ENCODE measurements at places on chromosomes 11 and 22.

GRCh38 chr11:104916442-104916841, 18.2 kb upstream of the CASP12 start:
- no peak for DNase-seq

- no peak for DNase-seq
These were observed 3.1 kb downstream of the AP1B1 start for GRCh38 chr22:29385151-29385704.

- no peak for DNase-seq
These were observed 15.2 kb upstream of the SERPIND1 start for GRCh38 chr22:20758688-20759087.

DNA sequence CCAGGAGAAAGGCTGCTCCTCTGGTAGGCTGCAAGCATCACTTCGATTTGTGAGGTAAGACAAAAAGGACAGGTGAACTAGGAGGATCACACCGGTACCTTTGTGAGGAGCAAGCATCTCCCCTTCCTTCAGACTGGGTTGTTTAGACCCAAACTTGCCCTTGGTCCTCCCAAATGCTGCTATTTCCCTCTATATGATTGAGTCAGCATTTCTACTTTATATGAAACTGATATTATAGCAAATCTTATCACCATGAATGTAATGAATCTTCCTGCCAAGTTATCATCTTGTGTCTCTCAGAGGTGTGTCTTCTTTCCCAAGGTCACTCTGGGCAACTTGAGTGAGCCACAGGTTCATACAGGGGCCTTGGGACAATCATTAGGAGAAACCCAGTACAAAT, 61.0 kb downstream of the KIRREL3 start:
- no peak for DNase-seq

- no peak for DNase-seq
These were observed at the start of gene KLHDC7B for GRCh38 chr22:50545522-50546325. Gene KLHDC7B (plus strand): TSS chr22:50545899. CDS start chr22:50546244, 345 bp downstream.

- no peak for DNase-seq
These were observed 6.3 kb downstream of the FXYD2 start for GRCh38 chr11:117818041-117818873.

DNA sequence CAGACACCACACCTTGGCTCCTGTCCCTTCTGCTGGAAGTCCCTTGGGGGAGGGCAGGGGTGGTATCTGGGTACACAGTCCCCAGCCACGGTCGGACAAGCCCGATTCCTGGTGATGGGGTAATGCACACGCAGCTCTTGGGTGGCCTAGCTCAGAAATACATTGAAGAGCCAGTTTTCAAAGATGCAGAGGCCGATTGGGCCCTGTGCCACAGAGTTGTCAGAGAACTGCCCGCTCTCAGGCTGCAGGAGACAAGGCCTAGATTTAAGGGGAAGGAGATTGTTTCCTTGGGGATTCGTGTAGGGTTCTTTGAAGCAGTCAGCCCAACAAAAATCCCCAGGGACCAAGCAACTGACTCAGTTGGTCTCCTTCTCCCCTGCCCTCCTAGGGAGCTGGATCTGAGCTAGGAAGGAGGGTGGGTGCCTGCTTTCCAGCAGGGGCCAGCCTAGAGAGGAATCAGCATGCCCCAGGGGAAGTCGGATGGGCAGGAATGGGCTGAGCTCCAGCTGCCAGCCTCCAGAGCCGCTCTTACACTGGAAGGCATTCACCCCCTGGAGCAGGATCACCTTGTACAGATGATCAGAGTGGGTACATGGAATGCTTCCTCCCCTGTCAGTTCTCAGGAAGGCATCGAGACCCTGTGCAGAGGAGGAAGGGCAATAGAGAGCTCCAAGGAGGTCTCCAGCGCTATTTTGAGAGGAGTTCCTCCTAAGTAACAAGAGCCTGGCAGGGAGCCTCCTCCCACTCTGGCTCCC, 3.3 kb upstream of the SCN4B start:
- DNase-seq, result no peak

DNA sequence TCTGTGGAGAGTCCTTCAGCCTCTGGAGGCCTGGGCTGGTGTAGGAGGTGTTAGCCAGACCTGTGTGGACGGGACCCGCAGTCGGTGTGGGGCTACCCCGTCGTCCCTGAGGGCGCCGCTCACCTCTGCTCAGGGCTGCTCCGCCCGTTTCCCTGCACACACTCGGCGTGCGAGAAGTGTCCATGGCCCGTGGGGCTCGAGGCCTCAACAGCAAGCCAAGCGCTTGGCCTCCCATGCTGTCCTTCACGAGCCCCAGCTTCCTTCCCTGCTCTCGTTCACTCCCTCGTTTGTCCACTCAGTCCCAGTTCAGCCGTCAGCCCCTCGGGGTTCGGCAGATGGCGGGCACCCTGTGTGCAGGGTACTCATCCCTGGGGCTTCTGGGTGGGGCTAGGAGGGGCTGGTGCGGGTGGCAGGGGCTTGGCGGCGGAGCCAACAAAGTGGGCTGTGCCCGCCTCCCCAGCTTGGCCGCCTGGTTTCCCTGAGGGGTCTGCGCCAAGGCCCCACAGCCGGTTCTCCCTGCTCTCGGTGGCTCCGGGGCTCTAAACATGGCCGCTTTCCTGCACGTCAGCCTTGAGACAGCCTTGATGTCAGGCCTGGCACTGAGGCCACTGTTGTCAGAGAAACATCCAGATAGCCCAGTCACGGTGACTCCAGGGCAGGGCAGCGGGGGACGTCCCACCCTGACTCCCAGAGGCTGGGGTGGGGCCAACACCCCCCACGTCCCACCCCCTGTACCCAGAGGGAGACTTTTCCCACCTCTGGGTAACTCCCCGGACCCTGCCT, 3.3 kb downstream of the MUC6 start:
- DNase-seq, result no peak

DNA sequence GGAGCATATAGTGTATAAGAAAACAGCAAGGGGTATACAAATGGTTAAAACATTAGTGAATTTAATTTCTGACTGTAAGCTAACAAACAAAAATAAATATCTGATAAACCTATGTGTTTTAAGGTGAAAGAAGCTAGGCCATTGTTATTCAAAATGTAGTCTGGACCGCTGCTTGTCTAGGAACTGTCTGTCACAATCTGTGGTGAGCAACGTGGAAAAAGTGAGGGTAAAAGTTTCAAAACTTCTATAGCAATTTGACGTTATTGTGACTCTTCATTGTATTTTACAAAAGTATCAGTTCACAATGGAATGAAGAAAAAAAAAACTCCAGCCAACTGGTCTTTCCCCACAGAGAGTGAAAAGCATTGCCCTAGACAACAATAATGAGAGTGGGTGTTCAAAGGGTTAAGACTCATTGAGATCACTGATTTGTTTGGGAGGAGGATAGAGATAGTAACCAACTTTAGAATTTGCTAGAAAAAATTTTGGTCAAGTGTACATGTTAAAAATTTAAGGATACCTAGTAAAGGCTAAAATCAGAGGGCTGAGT, 79.1 kb downstream of the UVRAG start:
- no peak for DNase-seq

DNA sequence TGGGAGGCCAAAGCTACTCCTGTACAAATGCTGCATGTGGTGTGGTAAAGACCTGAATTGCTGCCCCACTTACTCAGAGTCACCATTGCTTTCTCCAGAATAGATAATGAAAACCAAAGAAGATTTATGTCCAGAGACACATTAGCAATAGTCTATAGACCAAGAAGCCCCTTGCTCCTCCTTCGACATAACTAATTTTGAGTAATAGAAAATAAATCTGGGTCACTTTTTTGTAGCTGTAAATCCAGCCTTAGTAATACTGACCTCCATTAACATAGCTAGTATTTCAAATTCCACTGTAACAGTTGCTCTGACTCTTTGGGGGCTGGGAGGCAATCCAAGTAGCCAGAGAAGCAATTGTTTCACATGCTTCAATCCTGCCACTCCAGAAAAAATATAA, 145.9 kb downstream of the MAML2 start:
- DNase-seq, result no peak

GRCh38 chr11:118895093-118896039, 11.7 kb downstream of the CXCR5 start:
- DNase-seq, result peak; percentile 59

DNA sequence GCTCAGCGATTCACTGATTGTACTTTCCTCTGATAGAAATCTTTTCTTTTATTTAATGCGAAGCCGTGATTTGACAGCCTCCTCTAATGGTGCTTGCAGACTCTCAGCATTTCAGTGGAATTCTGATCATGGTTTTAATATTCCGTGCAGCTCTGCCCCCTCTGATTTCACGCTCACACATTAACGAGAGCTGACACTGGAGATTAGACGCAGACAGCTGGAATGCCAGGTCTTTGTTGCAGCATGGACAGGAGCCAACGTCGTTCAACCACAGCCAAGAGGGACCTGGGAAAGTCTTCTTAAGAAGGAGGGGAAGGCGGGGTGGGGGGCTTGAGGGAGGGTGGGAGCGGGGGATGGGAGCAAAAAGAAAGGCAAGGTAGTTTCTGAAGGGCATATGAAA, 186.4 kb downstream of the BLID start:
- DNase-seq, result no peak

- DNase-seq, result no peak
These were observed 5.1 kb upstream of the FBLN1 start for GRCh38 chr22:45497351-45498145.

GRCh38 chr22:32144496-32145274, 14.4 kb downstream of the C22orf42 start:
- DNase-seq, result no peak

DNA sequence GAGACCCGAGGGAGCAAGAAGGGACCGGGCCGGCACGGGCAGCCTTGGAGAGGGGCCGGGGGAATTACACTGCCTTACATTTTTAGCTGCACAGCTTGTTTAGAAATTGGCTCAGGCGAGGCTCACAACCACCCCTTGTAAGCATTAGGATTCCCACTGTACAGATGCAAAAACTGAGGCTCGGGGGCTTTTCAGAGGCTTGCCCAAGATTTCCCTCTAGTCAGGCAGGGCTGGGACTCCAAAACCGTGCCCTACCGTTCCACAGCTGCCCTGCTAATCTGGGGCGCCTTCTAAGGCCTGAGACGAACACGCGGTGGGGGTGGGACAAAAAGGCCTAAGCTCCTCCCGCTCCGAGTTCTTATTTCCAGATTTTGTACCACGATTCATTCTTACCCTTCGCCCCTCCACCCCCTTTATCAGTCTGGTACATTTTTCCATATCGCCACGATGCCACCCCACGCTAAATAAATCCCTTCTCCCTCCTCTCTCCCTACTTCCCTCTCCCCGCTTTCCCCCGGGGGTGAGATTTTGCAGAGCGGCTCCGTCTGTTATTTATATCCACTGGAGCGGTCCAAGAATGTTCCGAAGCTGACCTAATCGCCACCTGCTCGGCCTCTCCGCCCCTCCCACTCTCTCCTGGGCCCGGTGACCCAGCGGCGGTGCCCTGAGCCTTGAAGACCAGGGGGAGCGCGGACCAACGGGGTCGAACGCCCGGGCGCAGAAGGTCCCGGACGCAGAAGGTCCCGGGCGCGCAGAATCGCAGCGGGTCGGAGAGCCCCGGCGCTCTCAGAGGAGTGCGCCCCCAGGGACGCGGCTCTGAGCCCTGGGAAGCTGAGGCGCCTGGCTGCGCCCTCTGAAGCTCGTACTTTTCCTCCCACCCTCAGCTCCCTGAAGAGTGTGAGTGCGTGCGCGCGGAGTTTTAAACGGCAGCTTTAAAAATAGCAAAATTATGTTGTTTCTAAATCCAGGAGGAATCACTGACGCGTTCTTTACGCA, 764 bp upstream of the PACSIN3 start:
- DNase-seq, result peak; percentile 51

DNA sequence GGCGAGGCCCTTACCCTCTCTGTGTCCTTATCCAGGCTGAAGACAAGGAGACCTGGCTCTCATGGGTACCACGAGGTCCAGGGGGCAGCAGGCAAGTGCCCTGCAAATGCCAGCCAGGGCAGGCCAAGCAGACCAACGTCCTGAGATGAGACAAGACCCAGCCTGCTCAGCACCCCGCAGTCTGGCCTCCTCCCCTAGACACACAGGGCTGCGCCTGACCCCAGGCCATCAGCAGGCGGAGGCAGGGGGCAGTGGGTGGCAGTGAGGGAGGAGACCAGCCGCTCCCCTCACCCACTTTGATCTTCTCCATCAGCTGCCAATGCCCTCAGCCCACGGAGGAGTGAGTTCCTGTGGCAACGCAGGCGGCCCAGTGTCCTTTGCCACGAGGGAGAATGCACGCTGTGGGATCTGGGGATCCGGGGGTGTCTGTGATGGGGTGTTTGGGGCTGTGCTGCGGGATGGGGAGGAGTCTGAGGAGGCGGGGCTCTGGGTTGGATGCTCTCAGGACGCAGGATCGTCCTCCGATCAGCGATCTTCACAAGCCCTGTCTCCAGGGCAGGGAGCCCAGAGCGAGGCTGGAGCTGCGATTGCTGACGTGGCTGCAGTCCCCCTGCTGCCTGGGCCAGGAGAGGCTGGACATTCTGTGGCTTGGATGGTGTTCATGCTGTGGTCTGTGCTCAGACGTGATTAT, 30.5 kb upstream of the PPARA start:
- DNase-seq, result no peak

- peak; percentile 22 for DNase-seq
These were observed 1.1 kb downstream of the SYTL2 start for GRCh38 chr11:85809863-85810262.

DNA sequence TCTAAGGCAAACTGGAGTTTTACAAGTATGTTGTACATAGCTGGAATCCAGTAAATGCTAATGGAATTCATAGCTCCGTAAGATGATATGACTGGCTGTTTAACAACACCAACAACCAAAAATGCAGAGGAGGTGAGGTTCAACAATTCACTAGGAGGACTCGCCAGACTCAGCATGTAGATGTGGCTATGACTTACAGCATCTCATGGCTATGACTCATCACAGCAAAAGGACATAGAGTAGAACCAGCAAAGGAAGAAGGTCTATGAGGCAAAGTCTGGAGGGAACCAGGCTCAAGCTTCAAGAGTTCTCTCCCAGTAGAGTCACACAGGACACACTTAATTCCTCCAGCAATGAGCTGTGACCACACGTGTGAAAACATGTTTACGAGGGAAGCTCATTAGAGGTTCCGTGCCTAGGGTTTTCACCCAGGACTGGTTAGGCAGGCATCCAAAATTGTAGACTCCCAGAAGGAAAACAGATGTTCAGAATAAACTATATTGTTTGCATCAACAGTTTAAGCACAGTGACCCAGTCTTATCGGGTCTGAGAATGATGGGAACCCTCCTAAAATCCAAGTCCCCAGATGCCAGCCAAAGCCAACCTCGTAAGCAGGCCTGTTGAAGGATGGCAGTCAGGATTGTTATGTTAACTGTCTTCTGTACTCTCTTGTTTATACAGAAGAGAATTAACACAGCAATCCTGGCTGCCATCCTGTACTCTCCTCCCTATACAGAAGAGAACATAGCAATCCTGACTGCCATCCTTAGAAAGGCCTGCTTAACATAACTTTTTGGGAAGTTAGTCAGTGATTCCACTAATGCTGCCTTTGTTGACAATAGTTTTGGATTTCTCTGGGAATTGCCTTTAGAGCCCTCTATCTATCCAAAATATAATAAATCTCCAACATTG, 116.6 kb downstream of the LARGE1 start:
- no peak for DNase-seq

- no peak for DNase-seq
These were observed 219.1 kb upstream of the KIRREL3 start for GRCh38 chr11:127219704-127220103.

Data from transverse colon (tissue), 4 donors.